T-helper 17 cell (primary cell): ENCODE measurements at places on chromosomes 12 and 14.

GRCh38 chr12:122820838-122821271, 14.4 kb upstream of the HIP1R start:
- DNase-seq, result no peak

- DNase-seq, result no peak
Observed at GRCh38 chr12:57753756-57754337, 1.1 kb upstream of the MARCHF9 start.

GRCh38 chr14:92917041-92917940, 5.7 kb upstream of the CHGA start:
- DNase-seq, result no peak

GRCh38 chr12:130571734-130572133, 144.4 kb downstream of the RIMBP2 start:
- no peak for DNase-seq

DNA sequence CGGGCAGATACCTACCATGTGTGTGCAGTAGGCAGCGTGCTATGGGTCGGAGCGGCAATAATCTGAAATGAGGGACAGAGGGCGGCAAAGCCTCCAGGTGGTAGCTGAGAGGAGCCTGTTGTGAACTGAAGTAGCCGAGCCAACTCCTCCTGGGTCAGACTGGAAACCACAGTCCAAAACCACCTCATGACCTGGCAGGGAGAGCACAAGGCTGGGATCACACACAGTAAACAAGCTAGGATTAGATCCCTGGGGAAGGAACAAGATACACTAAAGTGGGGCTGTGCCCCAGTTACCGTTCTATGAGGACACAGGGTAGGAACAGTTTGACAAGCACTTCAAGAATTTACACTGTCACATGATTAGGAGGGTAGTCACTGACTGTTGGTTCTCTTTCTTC, 49.0 kb downstream of the AREL1 start:
- DNase-seq, result no peak

- DNase-seq, result no peak
Observed at GRCh38 chr12:96326628-96327227, 73.5 kb downstream of the CDK17 start.

DNA sequence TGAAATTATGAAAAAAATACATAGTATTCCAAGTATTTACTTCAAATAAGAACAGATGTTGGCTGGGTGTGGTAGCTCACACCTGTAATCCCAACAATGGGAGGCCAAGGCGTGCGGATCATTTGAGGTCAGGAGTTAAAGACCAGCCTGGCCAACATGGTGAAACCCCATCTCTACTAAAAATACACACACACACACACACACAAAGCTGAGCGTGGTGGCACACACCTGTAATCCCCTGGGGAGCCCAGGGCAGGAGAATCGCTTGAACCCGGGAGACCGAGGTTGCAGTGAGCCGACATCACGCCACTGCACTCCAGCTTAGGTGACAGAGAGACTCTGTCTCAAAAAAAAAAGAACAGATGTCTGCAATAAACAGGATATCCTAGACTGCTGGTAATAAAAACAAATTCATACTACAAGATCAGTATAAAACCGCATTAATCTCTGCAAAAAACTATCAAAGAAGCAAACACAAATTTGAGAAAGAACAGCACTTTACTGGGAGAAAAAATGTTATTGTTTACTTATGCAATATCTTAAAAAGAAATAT, 23.8 kb downstream of the EEA1 start:
- no peak for DNase-seq

GRCh38 chr12:80709811-80710726, 2.6 kb downstream of the MYF6 start:
- DNase-seq, result no peak

- no peak for DNase-seq
Observed at GRCh38 chr12:104649921-104650320, 193.2 kb downstream of the CHST11 start.

DNA sequence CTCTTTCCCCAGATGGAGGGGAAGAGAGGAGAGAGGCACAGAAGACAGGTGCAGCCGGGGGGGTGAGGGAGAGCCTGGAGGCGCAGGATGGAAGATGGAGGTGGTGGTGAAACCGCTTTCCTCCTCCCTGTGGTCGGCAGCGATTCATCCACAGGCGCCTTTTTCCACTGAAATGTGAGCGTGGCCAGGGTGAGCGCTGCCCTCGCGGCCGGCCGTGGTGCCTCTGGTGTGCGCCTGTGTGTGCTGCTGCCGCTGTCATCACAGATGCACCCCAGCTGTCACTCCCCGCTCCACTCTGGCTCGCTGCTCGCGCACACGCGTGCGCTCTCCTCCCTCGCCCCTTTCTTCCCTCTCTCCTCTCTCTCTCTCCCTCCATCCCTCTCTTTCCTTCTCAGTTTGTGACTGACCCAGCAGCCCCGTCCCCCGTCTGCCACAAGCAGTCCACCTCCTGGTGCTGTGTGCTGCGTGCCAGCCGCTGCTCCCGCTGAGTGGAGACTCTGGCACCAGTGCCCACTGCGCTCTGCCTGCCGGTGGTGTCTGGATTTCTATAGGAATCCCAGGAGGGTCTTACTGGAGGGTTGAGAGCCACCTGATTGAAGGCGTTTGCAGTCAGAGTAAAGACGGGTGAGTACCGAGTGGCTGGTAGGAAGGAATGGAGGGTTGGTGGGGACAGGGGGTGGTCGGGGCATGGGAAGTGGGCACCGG, at the start of gene LRTM2:
Gene LRTM2, plus strand, starts transcription at position 375 of the 705 bp plus-strand sequence. CDS start 7,584 bp downstream, outside the sequence.
- no peak for DNase-seq

- DNase-seq, result no peak
Observed at GRCh38 chr12:50047693-50048250, 9.6 kb upstream of the ASIC1 start.

DNA sequence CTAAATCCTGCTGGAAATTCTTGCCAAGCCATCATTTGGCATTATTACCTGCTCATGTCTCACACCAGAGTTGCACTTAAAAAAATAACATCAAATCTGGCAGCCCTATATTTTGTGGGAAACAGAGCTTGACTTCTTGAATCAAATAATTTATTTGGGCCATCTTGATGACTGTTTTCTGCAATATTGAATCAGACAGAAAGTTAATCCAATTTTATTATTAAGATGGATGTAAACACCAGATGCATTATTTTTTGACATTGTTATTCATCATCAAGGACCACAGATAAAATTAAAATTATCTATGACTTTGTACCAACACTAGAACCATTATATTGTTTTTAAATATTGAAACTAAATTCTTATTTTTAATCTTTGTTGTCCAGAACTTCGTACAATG, 132.9 kb downstream of the PTPRR start:
- DNase-seq, result no peak

GRCh38 chr14:76396714-76397187, 20.8 kb downstream of the ESRRB start:
- no peak for DNase-seq
